ENCODE measurements at places on chromosomes 3 and 15.

DNA sequence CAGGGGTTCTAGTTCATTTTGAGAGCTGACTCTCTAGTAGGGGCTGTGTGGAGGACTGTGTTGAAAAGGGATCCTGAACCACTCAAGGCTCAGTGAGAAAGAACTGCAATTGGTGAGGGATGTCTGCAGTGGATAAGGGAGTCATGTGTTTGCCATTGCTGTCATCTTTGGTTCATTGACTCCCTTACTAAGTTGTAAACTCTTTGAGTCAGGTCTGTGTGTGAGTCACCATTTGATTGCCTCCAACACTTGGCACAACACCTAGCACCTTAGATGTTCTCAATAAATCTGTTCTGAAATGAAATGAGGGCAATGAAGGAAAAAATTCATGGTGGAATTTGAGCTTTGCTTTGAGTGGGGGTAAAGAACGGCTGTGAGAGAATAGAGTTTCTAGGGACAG is 51.7 kb downstream of the PLS1 start:
- DNase-seq, result peak; percentile 85

DNA sequence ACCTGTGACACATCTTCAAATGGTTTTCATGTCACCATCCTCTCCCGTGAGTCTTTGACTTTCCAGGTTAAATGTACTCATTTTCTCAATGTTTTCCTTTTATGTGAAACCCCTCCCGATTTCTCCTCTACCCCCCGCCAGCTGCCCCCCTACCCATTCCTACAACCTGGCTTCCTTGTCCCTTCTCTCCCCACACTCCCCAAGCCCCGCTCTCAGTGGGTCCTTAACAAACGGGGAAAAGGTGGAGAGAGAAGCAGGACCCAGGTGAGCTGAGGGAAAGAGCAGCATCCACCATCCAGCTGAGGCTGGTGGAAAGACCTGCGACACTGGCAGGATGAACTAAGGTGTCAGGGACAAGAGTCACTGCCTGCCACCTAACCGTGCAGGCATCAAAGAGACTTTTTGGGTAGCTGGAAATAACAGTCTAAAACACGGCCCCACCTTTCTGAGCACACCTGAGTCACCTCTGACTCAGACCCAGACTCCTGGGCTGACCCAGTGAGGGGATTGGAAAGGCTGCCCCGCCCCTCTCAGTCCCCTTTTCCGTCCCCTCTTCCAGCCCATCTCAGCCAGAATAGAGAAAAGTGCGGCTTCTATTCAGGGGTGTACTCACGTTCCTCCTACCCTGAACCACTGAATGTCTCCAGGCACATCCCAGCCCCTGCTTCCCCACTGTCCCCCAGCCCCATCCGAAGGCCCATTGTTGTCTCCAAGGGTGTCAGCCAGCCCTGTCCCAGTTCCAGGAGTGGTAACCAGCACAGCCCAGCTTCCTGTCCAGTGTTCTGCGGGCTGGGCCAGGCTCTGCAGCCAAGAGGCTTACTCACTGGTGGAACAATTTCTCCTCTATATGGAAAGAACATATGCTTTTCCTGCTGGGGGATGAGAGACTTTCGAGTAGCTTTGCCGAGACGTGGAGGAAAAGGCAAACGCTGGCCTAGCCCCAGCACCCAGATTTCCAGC is 20.4 kb downstream of the ISG20 start:
- DNase-seq, result no peak

- DNase-seq, result no peak
Observed at GRCh38 chr3:160948273-160948672, 156.9 kb downstream of the B3GALNT1 start.

- no peak for DNase-seq
Observed at GRCh38 chr3:194675081-194675640, 3.2 kb upstream of the LSG1 start.
